Stimulated activated CD4-positive, alpha-beta T cell treated with anti-CD3 and anti-CD28 coated beads, Interleukin-1b, Interleukin-23, amount 100 ng/mL, for 1 hour (primary cell): ENCODE measurements at places on chromosomes 3 and 15.

GRCh38 chr15:25437777-25438600, 835 bp downstream of the UBE3A start:
- peak; percentile 1 for DNase-seq

- DNase-seq = no peak
Observed at GRCh38 chr3:136106101-136106500, 90.0 kb downstream of the MSL2 start.

DNA sequence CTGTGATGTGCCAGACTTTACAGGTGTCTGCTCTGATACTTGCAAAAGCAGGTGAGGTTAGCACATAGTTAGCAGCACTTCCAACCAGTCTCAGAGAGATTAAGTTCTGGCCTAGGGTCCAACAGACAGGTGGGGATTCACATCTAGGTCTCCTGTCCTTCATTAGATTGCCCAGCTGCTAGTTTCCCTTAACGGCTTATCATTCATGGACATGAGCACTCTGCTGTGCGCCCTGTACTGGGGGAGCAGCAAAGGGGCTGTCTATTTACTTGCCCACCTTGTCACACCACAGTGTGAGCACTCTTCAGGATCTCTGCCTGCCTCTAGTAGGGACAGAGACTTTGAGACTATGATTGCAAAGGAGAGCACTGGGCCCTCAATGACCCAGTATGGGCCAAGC, 8.7 kb downstream of the SPSB4 start:
- no peak for DNase-seq

DNA sequence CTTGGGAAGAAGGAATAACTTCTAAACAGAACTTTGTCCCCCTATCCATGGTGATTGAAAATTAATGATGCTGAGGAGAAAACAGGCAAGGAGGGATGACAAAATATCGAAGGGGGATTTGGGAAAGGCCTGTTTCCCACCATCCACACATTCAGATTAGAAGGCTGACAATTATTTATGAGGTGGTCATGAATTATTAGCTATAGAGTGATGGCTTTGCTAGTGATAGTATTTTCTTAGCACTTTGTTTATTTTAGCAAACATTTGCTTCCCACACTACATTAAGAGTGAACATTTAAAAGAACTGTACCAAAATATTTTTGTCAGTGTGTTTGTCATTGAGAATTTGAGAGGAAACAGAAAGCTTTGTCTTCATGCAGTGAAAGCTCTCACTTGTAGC, 172.6 kb upstream of the PDZRN3 start:
- no peak for DNase-seq

GRCh38 chr15:40183636-40184463, 23.0 kb downstream of the BUB1B start:
- DNase-seq = no peak
